NCI-H2107 (cell line): ENCODE measurements at places on chromosomes 11 and 22.

DNA sequence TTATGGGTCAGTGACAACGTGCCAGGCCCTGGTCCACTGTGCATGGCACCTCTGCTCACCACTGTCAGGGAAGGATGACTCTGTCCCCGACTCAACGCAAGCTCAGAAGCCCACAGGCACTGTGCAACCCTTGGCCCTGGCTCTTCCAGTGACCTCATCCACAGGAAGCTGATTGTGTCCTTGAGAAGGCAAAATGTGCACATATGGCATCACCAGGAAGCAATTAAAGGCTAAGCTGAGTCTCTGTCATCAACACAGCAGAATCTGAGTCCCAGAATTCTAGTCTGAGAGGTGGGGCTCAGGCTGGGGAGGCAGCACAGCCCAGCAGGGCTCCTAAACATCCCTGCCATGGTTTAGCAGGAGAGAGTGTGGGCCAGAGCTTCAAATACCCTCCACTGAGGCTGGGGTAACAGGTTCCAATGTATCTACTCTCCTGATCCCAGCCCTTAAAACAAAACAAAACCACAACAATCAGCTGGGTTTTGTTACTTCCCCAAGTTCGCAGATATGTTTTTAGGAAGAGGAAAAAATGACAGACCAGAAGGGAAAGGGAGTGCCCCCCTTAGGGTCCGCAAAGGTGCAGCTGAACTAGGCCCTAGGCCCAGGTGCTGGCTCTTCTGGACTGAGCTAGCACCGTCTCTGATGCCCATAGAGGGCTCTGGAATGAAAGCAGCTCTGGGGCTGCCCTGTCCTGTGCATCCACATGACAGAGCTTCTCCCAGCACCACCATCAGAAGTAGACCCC lies 33.5 kb upstream of the GNAZ start:
- DNase-seq, result no peak

- DNase-seq, result no peak
Measured at GRCh38 chr22:39266398-39267030, 21.7 kb upstream of the PDGFB start.

- DNase-seq, result peak; percentile 87
Measured at GRCh38 chr11:66880496-66881450, 23.9 kb downstream of the LRFN4 start.

GRCh38 chr11:17477361-17477760 lies 716 bp upstream of the ABCC8 start:
- DNase-seq, result no peak

DNA sequence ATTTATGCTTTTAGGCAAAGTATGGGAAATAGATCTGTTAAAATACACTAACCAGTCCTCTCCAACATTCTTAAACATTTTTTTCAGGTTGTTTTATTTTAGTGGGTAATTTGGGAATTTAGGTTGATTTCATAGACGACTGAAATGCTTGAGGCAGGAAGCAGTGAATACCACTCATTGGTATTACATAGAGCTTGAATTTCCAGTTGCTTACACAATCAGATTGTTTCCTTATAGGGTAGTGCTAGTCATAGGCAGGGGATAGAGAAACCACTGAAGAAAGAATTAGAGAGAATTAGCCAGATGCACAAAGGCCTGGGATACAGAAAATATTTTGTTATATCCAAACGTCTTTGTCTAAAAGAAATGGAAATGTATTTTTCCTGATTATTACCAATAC lies 23.9 kb upstream of the LYVE1 start:
- no peak for DNase-seq

DNA sequence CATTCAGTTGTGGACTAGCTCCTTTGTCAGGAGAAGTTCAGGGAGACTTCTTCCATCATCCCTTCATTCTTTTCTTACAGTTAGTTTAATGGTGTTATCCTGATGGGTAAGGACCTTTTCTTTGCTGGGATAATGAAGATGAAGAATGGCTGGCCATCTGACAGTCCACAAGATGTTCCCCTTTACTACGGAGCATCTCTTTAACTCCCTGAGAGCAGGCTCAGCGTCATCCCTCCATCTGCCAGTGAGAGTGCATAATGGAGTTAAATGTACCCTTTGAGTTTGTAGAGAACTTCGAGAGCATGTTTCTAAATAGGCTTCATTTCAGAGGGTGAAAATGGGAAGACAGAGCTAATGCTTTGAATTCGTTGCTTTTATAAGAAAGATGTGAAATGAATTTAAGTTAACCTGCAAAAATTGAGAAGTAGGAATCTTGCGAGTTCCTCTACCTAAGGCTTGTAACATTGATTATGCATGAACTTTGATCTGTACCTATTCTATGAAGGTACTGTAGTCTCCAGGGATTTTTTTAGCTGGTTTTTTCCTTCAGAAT lies 1.7 kb downstream of the EP300 start:
- DNase-seq, result no peak

DNA sequence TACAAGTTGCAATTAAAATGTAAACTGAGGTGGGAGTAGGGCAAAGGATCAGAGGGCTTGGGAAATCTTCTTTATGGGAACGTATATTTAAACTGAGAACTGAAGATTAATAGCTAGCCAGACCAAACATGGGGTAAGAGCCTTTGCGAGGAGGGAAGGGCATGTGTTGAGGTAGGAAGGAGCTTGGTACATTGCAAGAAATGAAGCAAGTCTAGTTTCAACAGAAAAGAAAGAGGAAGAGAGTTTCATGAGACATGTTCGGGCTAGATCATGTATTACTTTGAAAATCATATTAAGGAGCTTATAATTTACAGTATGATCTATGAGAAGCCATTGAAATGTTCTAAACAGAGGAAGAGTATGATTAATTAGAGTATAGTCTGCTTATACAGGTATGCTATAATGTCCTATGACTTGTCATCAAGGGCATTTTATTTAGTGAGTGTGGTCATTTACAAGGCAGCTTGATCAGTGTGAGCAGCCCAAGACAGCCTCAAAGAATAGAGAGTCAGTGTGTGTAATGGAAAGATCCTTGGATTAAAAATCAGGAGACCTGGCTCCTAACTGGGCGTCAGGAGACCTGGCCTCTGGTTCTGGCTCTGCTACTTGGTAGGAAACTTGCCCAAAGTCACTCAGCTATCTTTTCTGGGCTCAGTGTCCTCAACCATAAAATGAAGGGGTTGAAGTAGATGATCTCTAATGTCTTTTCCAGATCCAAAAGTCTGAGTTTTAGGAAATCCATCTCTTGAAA lies 10.9 kb downstream of the GAS2 start:
- no peak for DNase-seq

DNA sequence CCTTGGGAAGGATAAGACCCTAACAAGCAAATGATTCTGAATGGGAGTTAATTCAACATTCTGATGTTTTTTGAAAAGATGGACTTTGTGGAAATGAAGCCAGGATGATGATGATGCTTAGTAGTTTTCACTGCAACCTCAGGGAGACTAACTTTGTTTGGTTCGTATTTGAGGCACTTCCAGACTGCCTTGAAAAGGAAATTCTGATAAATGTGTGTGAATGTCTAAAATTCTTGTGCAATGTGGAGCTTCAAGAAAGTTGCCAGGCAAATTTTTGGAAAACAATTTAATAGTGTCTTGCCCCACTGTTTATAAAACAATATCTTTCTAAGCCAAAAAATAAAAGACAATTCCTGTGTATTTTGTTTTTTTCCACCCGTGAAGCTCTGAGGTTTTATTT lies 11.2 kb upstream of the NAV2 start:
- DNase-seq, result no peak

DNA sequence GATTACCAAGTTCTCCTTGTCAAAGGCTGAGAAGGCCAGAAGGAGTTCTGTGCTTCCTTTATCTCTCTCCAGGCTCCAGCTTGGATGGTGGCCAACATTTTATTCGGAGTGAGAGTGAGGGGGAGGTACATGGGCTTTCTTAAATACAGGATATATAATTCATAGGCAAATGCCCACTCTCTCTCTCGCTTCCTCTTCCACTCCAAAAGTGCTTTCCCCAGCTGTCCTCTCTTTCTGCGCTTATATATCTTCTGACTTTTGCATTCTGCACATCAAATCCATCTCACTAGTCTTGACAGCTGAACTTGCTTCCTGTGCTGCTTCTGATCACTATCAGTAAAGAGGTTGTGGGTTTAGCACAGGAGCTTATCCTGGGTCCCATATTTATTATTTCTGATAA lies 125.4 kb upstream of the ARHGAP20 start:
- DNase-seq, result no peak

- DNase-seq, result no peak
Measured at GRCh38 chr11:134079317-134079716, 10.4 kb downstream of the JAM3 start.

DNA sequence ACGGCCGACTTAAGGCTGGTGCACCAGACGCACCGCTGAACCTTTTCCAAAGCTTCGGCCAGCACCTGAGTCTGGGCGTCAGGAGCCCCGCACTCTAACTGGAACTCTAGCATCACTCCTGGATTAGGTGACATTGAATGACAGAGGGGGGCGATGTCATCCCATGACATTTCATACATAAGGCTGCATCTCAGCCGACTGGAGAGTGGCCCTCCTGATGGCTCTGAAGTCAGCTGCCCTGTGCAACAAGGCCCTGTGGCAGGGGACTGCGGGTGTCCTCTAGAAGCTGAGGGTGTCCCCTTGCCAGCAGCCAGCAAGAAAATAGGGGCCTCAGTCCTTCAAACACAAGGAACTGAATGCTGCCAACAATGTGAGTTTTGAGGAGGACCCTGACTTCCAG lies 10.1 kb upstream of the FADS3 start:
- no peak for DNase-seq

GRCh38 chr11:75154646-75155569 lies 4.0 kb downstream of the SLCO2B1 start:
- no peak for DNase-seq

GRCh38 chr22:47036936-47037485 lies 274.6 kb downstream of the TBC1D22A start:
- DNase-seq, result no peak

- no peak for DNase-seq
Measured at GRCh38 chr11:122749005-122749687, 89.2 kb upstream of the CRTAM start.

GRCh38 chr11:16871368-16871767 lies 132.9 kb downstream of the C11orf58 start:
- no peak for DNase-seq

- no peak for DNase-seq
Measured at GRCh38 chr22:31082606-31083376, 1.7 kb downstream of the SMTN start.
